Stimulated activated CD8-positive, alpha-beta memory T cell treated with anti-CD3 and anti-CD28 coated beads, Interleukin-4, amount 100 ng/mL, for 1 hour (primary cell): ENCODE measurements at places on chromosomes 1 and 21.

DNA sequence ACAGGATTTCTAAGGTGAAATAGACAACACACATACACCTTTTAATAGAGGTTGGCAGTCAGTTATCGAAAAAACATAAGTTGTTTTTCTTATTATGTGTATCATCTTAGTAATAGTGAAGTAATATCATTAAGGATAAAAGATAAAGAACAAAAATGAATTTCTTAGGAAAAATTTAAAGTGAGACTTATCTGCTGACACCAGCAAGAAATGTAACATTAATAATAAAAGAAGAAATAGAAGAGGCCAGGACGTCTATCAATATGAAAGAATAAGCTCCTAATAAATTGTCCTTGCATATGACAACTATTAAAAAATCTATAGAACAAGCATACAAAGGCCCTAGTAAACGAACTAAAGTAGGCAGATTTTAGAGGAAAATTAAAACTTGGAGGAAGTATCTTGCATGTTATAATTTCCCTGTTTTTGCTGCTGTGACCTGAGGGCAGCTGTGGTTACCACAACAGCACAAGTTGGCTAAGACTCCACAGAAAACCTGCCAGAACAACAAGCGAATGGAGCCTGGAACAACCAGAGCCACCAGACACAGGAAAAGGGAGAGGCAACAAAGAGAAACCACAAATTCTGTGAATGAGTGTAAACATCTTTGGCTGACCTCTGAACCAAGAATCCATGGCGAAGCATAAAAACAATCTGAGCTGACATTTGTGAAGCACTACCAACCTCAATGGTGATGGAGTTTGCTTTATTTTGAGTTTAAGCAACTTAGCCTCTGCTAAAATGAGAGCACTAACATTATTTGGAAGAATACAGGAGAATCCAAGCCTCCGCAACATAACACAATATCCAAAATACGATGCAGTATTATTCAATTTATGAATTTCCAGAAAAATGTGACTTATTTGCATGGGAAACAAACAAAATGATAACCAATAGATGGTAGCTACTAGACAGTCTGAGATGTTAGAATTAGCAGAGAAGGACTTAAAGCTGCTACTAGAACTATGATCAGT lies 207.5 kb downstream of the KCNT2 start:
- no peak for DNase-seq

DNA sequence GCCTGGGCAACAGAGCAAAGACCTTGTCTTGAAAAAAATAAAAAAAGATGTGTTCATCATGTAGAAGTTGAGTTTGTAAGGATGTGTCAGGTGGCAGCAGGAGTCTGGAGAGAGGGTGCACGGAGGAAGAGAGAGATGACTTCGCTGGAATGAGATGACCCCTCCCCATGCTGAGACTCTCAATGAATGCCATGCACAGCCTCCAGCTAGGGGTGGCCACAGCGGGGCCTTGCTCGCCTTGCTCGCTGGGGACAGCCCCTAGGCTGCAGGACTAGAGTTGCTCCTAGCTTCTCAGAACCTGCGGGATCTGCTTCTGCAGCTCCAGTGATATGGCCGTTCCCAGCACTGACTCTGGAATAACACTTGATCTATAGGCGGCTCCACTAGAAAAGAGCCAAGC lies 6.6 kb upstream of the C2CD2 start:
- DNase-seq = no peak

- DNase-seq = no peak
Measured at GRCh38 chr1:46611691-46612221, 4.9 kb downstream of the MOB3C start.

DNA sequence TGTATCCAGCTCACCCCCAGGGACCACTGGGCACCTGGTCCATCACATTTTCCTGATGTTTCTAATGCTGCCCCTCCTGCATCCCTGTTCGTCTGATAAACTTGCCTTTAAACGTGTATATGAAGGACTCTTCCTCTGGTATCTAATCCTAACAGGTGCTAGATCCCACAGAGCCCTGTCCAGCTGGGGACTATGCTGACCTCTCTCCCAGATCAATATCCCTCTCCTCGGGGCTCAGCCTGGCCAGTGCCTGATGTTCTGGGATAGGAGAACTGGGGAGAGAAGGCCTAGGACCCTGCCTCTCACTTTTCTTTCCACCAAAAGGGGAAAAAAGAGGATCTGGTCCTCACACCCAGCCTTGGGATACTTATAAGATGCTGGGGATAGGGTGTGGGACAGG lies 1.4 kb upstream of the SLC5A9 start:
- no peak for DNase-seq

GRCh38 chr1:223641523-223642039 lies 23.9 kb downstream of the CAPN8 start:
- DNase-seq = no peak

DNA sequence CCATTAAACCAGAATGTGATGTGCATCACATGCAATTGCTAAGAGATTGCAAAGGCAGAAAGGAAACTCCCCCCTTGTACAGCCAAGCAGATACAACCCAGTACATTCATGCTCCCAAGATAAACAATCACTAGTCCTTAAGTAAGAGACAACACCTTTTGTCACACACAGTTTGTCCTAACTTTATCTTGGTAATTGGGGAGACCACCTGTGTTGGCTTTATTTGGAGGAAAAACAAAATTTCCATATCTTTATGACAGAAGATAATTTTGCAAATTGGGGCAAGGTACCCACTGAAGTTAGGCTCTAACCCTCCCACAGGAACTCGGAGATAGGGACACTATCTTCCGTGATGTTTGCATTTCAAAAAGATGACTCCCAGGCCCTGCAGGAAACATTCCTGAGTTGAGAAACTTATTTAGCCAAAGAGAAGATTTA lies 175.0 kb upstream of the TNR start:
- DNase-seq = no peak

DNA sequence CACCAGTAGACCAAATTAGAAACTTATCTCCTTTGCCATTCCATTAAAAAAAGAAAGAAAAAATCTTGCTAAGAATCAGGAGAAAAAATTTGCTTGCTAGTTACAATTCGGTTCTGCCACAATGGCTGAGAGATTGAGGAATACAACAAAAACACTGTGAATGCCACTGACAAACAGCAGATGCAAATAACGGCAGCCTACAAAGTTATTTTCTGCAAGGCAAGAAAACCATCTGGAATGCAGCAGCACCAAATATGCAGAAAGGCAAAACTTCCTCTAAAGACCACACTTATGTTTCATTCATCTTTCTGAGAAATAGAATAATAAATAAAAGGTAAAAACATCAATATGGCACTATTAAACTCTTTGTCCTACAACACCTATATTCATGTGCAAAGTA lies 75.7 kb downstream of the ENAH start:
- DNase-seq = no peak
